CD4-positive, alpha-beta T cell treated with Interleukin-1 beta for 1 hour (primary cell): ENCODE measurements at places on chromosomes 1 and 21.

DNA sequence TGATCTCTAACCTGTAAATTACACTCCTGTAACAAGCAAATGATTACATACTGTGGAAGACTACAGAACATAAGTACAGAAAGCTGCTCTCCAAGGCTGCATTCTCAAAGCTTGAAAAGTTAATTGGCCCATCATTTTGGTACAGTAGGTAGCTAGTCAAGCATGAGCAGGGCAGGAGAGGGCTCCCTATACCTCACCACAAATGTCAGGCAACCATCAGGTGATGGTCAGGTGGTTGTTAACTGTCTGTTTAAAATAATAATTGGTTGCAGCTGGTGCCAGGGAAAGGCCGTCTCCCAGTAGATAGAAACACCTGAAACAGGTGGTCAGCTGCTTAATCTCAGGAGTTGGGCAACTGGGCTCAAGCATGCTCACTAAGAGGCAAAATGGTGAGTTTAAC lies 13.1 kb upstream of the SLC1A7 start:
- DNase-seq = no peak

DNA sequence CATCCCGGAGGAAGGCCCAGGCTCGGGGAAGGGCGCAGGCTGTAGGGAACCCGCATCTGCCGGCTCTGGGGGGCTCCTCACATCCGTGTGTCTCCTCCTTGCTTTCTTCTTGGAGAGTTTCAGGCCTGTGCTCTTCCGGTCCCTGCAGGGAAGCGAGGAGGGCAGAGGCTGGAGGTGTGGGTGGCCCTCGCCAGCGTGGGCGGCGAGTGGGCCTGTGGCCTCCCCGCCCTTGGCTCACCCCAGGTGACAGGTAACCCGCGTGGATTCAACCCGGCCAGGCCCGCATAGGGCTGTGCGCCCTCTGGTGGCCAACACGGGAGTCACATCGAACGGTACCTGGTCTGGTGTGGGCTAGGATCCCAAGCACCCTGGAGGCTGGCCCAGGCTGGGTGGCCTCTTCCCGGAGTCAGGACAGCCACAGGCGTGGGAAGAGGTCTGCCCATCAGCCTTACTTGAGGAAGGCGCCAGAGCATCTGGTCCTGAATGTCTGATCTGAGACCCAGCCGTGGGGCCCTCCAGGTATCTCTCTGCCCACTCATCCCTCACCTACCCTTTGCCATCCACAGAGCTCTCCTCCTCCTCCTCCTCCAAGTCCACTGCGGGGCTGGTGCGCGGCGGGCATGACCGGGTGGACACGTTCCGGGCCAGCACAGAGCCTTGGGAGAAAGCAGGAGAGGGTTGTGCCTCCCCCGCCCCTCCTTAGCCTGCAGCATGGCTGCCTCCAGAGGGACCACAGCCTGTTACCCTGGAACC lies 9.6 kb upstream of the TNFRSF25 start:
- peak; percentile 86 for DNase-seq

DNA sequence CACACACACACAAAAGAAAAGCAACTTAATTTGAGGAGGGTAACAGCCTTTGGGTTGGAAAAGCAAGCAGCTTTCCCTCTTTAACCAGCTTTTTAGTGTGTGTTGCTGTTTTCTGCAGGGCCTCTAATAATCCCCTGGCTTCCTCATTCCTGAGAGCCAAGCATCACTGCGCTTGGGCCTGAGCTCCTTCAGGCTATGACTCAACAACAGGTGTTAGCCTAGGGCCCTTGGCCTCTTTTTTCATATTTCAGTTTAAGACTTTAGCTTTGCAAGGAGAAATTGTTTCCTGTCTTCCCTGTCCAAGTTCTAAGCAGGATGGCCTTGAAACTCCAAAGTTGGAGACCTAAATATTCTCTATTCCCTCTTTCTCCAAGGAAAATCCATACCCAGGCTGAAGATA lies 26.2 kb upstream of the SNX27 start:
- DNase-seq = no peak

DNA sequence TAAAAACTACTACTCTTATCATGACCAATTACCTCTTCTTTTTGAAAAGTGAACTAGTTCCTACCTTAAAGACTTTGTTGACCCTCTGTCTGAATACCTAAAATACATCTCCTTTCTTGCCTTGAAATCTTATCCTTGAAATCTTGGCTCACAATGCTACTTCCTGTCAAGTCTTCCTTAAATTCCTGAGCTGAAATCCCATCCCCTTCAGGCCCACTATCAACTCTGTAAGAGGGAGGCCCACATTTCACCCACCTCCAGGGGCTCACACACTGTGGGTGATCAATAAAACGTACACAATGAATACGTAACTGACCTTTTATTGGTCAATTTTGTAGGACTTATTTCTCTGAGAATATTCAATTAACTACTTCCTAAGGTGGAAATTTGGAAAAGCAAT lies 88.0 kb downstream of the APP start:
- DNase-seq = no peak

- peak; percentile 29 for DNase-seq
These were observed 35.8 kb downstream of the UBASH3A start for GRCh38 chr21:42439284-42440186.

DNA sequence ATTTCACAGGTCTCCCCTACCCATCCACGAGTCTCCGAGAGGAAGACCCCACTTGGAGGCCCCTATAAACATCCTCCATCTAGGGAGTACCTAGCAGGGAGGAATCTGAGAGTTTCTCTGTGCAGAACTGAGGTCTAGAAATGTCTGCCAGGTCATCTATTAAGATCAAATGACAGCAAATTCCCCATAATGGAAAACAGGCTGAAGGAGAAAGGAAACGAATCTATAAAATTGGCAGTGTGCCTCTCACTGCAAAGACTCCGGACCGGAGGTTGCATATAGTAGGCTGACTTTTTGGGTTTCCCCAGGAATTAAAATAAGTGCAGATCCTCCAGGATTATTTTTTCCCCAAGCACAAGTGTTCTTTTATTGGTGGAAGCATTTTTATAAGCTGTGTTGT lies 57.7 kb downstream of the NMNAT2 start:
- DNase-seq = no peak

GRCh38 chr1:1433804-1434130 lies 1.7 kb upstream of the VWA1 start:
- DNase-seq = no peak

DNA sequence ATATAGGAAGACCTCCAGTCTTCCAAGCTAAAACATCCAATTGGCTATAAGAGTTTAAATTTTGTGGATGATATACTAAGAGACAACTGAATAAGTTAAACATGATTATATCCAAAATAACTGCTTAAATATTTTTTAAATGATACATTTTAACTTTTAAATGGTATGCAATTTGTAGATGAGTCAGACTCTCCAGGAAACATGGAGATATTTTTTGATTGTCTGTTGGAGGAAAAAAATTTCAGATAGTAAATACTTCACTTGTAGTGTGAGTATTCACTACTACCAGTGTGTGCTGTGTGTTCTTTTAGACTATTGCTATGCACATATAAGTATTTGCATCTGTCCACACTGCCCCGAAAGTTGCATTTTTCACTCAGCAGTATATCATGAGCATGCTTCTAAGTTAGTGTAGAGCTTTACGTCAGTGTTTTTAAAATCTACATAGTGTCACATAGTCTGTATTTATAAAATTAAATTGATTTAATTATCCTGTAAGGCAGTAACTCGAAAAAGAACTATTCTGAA lies 91.1 kb downstream of the USP25 start:
- DNase-seq = no peak

DNA sequence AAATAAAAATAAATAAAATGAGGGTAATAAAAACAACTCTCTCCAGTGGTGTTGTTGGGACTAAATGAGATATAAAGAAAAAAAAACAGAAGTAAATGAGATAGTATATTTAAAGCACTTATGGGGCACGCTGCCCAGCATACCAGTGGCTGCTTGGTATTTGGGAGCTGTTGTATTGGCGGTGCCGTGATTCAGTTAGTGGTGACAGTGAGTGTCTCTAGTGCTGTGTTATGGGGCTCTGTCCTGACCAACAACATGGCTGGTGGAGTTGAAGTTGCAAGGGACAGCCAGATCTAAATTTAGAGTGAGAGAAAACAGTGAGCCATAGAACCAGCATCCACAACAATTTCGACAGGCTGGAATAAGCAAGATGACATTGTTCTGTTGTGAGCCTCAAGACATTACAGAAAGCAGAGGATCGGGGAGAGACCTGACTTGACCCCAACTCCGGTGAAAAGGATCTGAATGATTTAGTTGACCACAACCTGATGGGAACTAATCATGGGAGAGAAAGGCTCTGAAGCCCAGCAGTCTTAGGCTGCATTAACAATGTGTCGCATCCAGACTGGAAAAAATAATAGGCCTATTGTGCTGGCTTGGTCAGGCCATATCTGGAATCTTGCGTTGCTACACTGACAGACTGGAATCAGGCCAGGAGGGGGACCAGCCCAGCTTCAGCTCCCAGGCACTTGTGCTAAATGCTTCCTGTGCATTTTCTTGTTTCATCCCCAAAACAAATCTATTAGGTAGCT lies 2.4 kb upstream of the MFSD2A start:
- no peak for DNase-seq

GRCh38 chr1:42753070-42753469 lies 13.0 kb upstream of the CLDN19 start:
- no peak for DNase-seq

DNA sequence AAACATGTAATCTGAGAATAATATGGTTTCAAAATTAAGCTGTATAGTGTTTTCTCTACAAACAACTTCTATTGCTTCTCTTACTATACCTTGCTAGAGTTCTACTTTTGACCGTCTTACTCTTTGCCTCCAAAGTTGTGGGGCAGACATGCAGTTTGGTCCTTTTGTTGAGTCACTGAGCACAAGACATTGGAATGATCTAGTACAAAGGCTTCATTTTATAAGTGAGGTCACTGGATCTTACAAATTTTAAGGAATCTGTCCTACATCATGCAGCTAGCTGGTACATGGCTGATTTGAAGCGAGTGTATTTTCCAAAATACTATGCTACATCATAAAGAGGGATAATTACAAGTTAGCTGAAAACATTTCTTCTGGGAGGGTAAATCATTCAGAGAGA lies 28.8 kb downstream of the OR10J1 start:
- DNase-seq = no peak

GRCh38 chr1:171834821-171835220 lies 6.5 kb upstream of the DNM3 start:
- DNase-seq = no peak

DNA sequence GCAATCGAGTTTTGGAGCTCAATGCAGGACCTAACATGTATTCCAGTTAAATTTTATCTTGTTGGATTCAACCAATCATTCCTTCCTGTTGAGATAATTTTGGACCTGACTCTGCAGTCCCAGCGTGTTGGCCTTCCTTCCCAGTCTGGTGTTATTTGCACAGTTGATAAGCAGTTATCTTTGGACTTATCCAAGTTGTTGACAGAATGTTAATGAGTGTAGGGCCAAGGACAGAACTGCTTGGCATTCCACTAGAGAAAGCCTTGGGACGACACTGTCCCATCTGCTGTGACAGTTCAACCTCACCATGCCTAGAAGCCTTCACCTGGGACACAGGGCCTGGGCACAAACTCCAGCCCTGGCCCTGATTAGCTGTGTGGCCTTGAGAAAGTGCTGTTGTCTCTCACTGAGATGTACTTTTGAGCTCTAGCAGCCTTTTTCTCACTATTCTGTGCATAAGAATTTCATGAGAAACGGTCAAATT lies 104.1 kb upstream of the SLC25A33 start:
- DNase-seq = no peak

GRCh38 chr1:186325239-186325638 lies 49.8 kb downstream of the TPR start:
- DNase-seq = no peak

GRCh38 chr1:51324251-51325010 lies 5.9 kb downstream of the TTC39A start:
- no peak for DNase-seq

GRCh38 chr1:7608628-7609305 lies 162.3 kb upstream of the VAMP3 start:
- no peak for DNase-seq

GRCh38 chr1:33429856-33430691 lies 821 bp downstream of the PHC2 start:
- no peak for DNase-seq

GRCh38 chr1:208731981-208732821 lies 488.0 kb upstream of the PLXNA2 start:
- DNase-seq = no peak

DNA sequence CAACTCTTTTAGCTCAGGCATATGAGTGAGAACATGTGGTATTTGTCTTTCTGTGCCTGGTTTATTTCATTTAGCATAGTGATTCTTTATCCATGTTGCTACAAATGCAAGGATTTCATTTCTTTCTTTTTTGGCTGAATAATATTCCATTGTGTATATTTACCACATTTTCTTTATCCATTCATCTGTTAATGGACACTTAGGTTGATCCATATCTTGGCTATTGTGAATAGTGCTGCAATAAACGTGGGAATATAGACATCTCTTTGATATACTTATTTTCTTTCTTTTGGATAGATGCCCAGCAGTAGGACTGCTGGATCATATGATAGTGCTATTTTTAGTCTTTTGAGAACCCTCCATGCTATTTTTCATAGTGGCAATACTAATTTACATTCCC lies 30.8 kb downstream of the ASB17 start:
- DNase-seq = no peak

GRCh38 chr1:1122078-1122811 lies 6.4 kb upstream of the C1orf159 start:
- peak; percentile 84 for DNase-seq

- DNase-seq = peak; percentile 52
These were observed 88.3 kb upstream of the SELENON start for GRCh38 chr1:25711555-25712298.

DNA sequence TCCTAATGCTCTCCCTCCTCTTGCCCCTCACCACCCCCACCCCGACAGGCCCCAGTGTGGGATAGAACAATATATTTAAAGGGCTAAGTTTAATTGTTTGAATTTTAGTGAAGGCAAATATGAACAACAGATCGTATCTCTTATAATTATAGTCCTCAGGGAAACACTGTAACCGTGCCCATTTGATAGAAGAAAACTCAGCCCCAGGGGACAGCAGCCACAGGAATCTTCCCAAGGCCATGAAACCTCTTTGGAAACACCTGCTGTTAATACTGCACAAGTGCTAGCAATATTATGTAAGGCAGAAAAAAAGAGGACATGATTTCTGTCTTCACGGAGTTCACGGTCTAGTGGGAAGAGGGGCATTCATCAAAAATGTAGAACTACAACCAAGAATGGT lies 142.2 kb downstream of the URB2 start:
- no peak for DNase-seq

GRCh38 chr1:154520333-154520732 lies 18.1 kb upstream of the SHE start:
- no peak for DNase-seq

- no peak for DNase-seq
These were observed 70.0 kb downstream of the LEPR start for GRCh38 chr1:65490231-65491009.

- no peak for DNase-seq
These were observed 482 bp downstream of the GRIK1 start for GRCh38 chr21:29939104-29939923.

GRCh38 chr1:31043631-31044030 lies 21.9 kb downstream of the PUM1 start:
- DNase-seq = no peak

DNA sequence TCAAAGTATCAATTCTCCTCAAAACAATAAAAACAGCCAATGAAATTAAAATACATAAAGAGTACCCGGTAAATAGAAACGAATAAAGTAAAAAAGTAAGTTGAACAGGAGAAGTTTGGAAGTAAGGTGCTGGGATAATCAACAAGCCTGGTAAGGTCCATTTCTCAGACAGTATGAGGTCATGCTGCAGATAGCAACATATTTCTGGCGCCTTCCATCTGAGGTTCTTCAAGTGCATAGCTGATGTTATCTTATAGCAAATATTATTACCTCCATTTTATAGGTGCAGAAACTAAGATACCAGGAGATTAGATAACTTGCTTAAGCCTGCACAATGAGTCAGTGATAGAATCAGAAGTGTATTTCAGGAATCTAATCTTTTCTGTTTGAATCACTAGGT lies 23.7 kb upstream of the CEP350 start:
- DNase-seq = no peak
